ENCODE measurements at places on chromosomes 16 and 17.

GRCh38 chr16:57354311-57354710, 4.3 kb upstream of the CCL22 start:
- no peak for DNase-seq

GRCh38 chr16:81818568-81818896, 39.4 kb downstream of the PLCG2 start:
- DNase-seq: no peak

- no peak for DNase-seq
Measured at GRCh38 chr17:19014628-19015215, 10.2 kb upstream of the FAM83G start.

DNA sequence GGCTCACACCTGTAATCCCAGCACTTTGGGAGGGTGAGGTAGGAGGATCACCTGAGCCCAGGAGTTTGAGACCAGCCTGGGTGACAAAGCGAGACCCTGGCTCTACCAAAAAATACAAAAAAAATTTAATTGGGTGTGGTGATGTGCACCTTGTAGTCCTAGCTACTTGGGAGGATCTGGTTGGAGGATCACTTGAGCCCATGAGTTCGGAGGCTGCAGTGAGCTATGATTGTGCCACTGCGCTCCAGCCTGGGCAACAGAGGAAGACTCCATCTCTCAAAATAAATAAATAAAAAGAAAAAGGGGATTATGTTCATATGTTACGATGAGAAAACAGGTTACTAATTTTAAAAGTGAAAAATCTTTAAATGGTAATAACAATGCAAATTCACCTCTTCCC, 996 bp downstream of the MLKL start:
- peak; percentile 24 for DNase-seq

DNA sequence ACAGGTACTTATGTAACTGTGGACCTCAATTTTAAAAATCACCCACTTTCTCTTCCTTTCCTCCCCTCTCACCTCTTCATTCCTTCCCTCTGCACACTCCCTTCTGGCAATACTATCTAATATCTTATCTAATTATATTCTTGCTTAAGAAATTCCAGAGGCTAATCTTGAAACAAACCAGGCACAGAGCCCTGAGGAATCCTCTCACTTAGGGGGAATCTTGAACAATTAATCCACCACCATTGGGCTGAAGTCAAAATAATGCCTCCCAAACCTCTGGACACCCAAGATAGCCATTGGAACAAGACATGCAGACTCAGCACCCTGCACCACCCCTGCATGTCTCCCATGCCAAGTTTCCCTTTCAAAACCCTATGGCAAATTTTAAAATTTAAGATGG, 1.0 kb upstream of the KRTAP4-6 start:
- no peak for DNase-seq

DNA sequence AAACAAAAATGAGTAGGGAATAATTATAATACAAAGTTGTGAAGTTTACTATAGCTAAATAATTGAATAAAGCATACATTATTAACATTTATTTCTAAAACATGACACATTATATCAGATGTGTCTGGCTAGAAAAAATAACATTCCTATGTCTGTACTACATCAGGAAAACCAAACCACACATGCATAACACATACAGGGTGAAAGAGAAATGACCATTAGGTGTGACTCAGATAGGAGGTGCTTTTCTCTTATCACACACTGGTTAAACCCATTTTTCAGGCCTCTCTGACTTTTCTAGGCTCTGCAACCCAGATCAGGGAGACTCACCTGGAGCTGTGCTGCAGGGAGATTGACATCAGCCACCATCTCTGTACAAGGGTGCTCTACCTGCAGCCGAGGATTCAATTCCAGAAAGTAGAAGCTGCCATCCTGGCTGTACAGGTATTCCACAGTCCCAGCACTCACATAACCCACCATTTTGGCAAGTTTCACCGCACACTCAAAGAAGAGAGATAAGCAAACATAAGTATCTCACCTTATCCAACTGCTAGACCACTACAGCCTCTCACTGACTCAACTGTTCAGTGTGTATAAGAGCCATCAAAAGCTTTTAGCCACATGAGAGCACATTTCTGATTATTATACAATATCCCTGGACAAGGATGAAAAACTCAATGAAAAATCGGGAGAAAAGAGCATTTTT, 116.6 kb upstream of the C17orf78 start:
- DNase-seq: no peak

DNA sequence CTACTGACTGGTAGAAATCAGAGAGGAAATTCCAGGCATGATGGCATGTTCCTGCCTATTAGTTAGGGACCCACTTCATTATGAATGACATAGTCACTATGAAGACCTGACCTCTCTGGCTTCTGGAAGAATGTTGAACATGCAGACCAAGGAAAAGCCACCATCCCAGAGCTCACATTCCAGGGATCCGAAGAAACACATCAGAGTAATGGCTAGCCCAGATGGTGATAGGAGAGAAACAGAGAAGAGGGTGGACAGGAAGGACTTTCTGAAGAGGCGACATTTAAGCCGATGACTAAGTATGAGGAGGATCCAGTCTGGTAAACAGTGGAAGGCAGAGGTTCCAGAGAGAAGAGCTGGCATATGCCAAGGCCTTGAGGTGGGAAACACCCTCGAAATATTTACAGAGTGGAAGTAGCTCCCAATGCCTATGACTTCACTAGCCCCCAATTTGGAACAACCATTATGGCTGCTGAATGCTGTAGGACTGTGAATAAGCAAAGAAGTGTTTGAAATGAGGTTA, 216.2 kb downstream of the RBFOX1 start:
- no peak for DNase-seq

DNA sequence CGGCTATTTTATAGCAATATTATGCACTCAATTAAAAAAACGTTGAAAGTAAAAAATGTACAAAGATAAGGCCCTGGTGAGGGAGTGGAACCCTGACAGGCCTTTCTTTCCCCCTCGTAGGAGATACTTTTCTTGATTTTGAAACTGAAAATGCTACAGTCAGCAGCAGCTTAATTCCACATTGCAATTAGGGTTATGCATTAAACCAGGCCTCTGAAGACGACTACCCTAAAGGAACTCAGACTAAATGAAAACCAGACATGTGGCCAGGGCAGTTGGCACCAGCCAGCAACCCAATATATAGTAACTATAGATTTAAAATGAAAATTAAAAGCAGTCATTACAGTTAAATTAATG, 463.2 kb upstream of the MAF start:
- no peak for DNase-seq

- DNase-seq: no peak
Measured at GRCh38 chr17:67993998-67994361, 2.3 kb downstream of the C17orf58 start.

GRCh38 chr17:55730380-55730779, 7.7 kb upstream of the TMEM100 start:
- no peak for DNase-seq

GRCh38 chr17:11340803-11341202, 99.8 kb downstream of the SHISA6 start:
- no peak for DNase-seq

DNA sequence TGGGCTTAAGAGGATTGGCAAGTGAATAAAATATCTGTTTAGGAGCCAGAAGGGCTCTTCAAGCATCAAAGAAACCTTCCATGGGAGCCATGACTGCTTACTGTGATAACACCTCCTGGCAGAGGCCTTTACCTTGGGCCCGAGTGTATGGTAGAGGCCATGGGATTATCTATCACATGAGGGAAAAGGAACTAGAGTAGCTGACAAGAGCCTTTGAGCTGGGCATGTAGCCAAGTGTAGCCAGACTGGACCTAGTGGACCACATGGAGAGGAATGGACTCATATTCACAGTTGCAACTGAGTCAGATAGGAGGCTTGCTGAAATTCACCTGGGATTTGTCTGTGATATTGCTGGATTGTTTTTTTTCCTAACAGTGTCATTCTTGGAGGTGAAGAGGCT, 276.0 kb upstream of the ZFHX3 start:
- no peak for DNase-seq

- no peak for DNase-seq
Measured at GRCh38 chr17:48459070-48459844, 29.2 kb upstream of the SKAP1 start.

DNA sequence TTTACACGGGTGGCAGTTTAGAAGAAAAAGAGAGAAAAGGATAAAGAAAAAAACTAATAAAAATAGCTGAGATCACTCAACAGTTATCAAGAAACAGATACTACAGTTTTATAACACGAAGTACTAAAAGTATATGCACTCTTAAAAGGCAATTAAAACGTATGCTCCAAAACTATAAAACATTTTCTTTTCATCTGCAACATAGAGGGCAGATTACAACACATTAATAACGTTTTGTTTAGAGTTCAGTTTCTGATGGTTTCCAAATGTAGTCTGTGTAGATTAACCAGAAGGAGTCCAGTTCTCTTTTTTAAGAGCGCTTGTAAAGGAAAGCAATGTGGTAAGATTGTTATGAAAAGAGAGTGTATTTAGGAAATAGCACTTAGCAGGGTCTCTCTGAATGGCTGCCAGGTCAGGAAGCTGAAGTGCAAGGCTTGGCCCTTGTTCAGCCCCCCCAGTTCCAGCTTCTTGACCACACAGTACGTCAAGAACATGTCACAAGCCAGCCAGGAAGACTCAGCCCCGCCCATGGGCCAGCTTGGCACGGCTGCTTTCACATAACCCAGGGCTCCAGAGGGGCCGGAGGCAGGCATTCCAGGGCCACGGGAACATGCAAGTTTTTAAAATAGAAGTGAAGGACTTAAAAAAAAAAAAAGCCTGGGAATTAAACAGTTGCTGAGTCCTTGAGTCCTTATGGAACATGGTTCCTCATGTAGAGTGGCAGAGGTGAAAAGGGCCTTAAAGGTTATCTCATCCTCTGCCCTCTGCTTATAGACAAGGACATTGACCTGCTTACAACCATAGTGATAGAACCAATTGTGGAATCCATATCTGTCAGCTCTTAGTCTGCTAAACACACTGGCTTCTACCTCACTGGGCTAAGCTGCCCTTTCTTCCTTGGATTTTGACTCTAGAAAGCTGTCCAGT, 147.4 kb upstream of the TBX2 start:
- peak; percentile 81 for DNase-seq

GRCh38 chr17:19003543-19004420, 782 bp downstream of the FAM83G start:
- DNase-seq: peak; percentile 82

DNA sequence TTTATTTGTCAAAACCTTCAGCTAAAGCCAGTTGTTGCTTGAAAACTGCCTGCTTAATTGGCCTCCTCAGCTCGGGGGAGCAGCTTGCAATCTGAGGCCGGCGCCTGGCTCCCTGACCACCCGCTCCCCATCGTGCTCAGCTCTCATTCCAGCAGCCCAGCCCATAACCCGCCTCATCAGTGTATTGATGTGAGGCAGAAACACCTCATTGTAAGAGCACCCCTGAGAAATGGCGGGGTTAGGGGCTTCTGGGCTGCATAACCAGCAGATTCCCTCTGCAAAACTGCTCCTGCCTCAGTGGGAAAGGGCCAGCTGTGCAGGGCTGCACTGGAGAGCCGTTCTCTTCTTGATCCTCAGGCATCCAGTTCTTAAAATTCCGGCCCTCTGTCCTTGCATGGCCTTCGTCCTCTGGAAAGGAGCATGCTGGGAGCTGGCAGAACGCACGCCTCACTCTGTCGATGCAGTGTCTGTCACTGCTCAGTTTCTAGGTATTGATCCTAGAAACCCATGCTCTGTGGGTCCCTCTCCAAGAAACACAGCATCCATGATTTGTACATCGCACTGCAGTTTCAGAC, 113.8 kb upstream of the CHMP6 start:
- peak; percentile 11 for DNase-seq

- DNase-seq: no peak
Measured at GRCh38 chr17:50273654-50274040, 619 bp upstream of the TMEM92 start.

GRCh38 chr17:37094391-37094790, 145.6 kb downstream of the AATF start:
- DNase-seq: no peak

- peak; percentile 40 for DNase-seq
Measured at GRCh38 chr16:84832488-84833143, 12.8 kb downstream of the CRISPLD2 start.

DNA sequence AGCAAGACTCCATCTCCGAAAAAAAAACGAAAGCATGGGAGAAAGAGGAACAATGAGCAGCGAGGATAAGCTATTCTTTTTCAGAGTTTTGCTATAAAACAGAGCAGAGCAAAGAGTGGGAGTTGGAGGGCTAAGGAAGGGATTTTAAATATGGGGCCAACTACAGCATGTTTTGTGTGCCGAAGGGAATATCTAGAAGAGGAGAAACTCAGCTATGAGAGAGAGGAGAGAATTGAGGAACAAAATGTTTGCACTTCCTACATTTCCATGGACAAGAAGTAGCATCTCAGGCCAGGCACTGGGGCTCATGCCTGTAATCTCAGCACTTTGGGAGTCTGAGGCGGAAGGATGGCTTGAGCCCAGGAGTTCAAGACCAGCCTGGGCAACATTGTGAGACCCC, 13.1 kb upstream of the GRB2 start:
- DNase-seq: no peak

- no peak for DNase-seq
Measured at GRCh38 chr16:85537795-85538401, 75.2 kb upstream of the GSE1 start.

DNA sequence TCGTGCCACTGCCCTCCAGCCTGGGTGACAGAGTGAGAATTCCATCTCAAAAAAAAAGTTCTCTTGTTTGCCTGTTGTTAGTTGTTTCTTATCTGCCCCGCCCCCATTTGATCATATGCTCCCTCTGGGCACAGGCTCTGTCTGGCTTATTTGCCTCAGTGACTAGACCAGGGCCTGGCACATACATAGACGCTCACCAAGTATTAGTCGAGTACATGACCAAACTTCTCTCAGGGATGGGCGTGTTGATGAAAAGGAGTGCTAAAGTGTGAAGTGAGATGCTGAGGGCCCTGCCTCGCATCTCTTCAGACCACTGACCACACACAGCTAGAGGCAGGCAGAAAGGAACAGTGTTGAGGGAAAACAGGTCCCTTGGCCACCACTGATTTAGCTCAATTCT, 3.3 kb upstream of the HELZ start:
- DNase-seq: no peak

DNA sequence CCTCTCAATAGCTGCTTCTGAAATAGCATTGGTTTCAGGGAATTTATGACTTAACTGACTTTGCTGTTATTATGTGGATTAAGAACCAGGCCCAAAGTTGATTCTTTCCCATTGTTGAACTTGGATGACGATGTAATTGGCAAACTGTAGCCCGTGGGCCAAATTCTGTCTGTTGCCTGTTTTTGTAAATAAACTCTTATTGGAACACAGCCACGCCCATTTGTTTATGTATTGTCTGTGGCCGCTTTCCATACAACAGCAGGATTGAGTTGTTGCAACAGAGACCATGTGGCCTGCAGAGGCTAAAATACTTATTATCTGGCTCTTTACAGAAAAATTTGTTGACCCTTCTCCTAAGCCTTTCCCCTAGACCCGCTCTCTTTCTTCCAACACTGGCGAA, 31.6 kb downstream of the NTN1 start:
- no peak for DNase-seq

GRCh38 chr17:42759982-42760651, 910 bp upstream of the RAMP2 start:
- no peak for DNase-seq

GRCh38 chr17:41907185-41907556, 11.6 kb downstream of the ACLY start:
- DNase-seq: no peak

Data from right lobe of liver (tissue), 6 donors.